Cardiac fibroblast (primary cell): ENCODE measurements at places on chromosomes 4 and X.
A peak's percentile ranks its signal among the peaks of the same experiment; 100 is the strongest.

- DNase-seq = peak; percentile 69
Observed at GRCh38 chr4:4995103-4995907, 24.0 kb downstream of the CYTL1 start.

GRCh38 chr4:189785257-189785656 is 155.4 kb upstream of the FRG1 start:
- no peak for DNase-seq

DNA sequence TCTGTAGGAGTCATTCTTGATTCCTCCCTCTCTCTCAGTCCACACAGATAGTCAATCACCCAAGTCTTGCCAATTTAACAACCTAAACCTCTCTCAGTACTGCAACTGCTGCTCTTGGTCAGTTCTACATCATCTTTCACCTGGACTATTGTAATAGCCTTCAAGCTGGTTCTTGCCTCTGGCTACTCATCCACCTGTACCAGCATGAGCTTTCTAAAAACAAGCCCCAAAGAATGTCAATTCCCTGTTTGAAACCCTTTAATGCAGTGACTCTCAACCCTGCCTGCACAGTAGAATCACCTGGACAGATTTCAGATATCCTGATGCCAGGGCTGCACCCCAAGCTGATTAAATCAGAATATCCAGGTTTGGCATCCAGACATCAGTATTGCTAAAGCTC is 48.3 kb downstream of the VGLL1 start:
- DNase-seq = no peak

DNA sequence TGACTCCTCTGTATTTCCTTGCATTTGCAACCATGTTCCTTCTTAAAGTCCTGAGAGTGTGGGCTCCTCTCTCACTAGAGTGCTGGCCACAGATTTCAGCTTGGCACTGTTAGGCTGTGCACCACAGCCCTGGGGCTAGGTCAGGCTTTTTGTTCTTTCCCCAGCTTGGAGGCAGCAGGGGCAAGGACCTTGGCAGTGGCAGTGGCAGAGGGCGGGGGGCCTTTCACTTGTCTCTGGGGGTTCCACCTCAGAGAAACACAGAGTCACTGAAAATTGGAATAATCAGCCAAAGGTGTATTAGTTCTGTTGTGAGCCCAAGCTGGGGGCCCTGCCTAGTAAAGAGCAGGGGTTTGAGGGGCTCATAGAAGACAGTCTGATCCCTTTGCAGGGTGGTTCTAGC is 142.8 kb upstream of the CT83 start:
- DNase-seq = no peak

- no peak for DNase-seq
Observed at GRCh38 chr4:25938366-25938765, 24.3 kb downstream of the SMIM20 start.

GRCh38 chr4:35993606-35994005 is 250.7 kb downstream of the ARAP2 start:
- DNase-seq = no peak

DNA sequence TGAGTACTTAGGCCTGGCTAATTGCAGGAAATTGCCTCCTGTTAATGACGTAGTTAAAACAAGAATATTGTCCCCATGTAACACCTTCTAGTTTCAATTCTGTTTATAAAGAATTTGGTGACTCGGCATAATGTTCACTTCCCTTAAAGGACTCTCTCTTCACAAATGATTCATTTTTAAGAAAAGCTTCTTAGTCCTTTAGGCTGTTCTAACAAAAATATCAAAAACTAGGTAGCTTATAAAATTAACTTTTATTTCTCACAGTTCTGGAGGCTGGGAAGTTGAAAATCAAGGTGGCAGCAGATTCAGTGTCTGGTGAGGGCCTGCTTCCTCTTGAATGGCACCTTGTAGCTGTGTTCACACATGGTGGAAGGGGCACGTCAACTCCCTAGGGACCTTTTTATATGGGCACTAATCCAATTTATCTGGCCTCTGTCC is 23.8 kb downstream of the COL25A1 start:
- DNase-seq = no peak

- DNase-seq = peak; percentile 58
Observed at GRCh38 chr4:78971326-78971725, 32.1 kb upstream of the PAQR3 start.

- DNase-seq = no peak
Observed at GRCh38 chr4:30294295-30294694, 425.9 kb upstream of the PCDH7 start.

DNA sequence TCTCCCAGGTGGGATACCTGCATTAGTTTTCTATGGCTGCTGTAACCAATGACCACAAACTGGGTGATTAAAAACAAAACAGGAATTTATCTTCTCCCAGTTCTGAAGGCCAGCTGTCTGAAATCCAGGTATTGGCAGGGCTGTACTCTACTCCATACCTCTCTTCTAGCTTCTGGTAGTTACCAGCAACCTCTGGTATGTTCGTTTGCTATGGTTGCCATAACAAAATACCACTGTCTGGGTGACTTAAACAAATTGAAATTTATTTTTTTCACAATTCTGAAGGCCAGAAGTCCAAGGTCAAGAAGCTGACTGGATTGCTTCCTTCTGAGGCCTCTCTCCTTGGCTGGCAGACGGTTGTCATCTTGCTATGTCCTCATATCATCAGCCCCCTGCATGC is 642.1 kb upstream of the TENM3 start:
- DNase-seq = peak; percentile 18

DNA sequence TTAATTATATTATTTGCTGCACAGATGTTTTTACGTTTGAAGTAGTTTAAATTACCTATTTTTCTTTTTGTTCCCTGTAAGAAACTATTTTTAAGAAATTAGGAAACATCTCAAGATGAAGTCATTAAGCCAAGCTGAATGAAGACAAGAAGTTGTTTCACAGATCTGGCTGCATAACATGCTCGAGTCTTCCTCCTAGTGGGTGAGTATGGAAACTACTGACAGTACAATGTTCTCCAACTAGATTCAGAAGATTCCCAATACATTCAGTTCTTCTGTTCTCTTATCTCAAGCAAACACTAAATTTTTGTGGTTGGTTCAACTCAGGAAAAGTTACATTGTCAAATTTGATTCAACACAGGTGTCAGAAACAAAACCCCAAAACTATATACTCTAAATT is 256.8 kb upstream of the VCX start:
- DNase-seq = peak; percentile 0

- no peak for DNase-seq
Observed at GRCh38 chrX:20313899-20314298, 47.2 kb upstream of the RPS6KA3 start.

- DNase-seq = peak; percentile 9
Observed at GRCh38 chrX:30468471-30468870, 109.1 kb downstream of the TASL start.

DNA sequence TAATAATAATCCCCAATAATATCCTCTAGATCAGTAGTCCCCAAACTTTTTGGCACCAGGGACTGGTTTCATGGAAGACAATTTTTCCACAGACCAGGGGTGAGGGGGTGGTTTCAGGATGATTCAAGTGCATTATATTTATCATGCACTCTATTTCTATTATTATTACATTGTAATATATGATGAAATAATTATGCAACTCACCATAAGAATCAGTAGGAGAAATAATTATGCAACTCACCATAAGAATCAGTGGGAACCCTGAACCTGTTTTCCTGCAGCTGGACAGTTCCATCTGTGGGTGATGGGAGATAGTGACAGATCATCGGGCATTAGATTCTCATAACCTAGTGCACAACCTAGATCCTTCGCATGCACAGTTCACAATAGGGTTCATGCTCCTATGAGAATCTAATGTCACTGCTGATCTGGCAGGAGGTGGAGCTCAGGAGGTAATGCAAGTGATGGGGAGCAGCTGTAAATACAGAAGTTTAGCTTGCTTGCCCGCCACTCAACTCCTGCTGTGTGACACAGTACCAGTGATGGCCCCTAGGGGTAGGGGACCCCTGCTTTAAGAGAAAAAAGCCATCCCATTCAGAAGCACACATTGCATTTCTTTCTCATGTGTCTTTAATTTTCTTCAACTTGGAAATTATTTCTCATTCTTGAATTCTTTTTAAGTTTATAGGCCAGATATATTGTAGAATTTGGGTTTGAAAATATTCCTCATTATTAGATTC is 16.0 kb upstream of the SH3RF1 start:
- no peak for DNase-seq

- DNase-seq = no peak
Observed at GRCh38 chr4:48635980-48636379, 144.1 kb downstream of the FRYL start.

DNA sequence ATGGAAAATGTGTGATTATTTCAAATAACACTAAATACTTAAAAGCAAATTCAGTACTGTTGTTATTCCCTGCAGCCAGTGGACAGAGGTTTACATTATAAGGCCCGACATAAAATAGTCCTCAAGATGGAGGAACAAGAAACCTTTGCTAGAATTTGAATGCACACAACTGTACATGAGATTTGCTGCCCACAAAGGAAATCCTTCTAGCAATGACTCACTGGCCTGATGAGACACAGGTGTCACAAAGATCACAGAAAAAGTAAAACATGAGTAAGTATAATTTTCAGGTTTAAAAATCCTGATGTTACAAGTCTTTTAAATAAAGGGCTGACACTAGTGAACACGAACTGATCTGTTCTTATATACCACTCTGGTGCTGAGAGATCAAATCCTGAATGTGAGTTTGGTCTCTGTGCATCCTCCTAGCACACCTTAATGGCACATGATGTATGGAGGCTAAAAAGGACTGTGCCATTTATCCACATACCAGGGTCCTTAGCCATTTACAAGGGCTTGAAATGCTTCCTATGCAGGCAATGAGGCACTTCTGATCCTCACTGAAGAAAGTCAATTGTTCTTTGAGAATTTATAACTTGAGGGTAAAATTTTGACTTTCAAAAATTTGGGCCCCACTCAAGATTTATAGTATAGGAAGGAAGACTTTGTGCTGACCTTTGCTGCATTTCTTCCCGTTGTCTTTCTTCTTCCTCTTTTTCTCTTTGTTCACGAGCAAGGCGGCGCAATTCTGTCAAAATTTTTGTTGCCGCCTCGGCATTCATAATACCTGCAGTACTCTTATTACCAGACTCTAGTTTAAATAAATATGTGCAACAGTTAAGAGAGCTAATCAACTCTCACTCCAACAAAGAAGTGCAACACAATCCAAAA is 23.0 kb downstream of the MAP7D3 start:
- no peak for DNase-seq

DNA sequence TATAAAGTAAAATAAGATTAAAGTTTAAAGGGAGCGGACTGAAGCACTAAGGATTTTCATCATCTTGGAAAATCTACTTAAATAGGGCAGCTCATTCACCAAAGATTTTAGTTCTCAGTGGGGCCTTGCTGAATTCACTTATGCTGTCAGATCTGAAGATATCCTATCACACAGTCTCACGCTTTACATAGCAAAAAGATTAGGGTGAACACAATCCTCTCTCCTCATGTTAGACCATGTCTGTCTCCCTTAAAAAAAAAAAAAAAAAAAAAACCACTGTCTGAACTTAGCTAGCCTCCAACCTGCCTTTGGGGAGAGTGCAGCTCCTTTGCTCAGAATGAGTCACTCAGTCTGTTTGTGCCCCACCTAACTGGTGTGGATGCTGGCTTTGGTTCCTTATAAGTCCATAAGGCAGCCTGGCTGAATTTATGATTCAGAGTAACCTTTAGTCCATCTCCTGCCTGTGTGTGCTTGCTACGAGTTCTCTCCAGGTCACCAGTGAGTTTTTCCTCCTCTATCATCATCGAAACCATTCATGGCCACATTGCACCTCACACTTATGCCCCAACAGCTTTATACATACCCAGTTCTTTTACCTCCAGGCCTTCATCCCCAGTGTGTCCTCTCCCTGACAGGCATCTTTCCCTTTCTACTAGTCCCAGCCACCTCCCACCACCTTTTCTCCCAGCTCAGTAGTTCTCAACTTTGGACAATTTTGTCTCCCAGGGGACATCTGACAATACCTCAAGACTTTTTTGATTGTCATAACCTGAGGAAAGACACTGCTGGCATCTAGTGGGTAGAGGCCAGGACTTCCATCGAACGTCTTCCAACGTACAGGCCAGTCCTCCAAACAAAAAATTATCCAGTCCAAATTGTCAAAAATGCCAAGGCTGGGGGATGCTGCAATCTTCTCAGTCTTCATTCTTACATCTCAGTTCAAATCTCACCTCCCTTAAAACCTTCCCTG is 220.7 kb upstream of the EMCN start:
- DNase-seq = peak; percentile 97

DNA sequence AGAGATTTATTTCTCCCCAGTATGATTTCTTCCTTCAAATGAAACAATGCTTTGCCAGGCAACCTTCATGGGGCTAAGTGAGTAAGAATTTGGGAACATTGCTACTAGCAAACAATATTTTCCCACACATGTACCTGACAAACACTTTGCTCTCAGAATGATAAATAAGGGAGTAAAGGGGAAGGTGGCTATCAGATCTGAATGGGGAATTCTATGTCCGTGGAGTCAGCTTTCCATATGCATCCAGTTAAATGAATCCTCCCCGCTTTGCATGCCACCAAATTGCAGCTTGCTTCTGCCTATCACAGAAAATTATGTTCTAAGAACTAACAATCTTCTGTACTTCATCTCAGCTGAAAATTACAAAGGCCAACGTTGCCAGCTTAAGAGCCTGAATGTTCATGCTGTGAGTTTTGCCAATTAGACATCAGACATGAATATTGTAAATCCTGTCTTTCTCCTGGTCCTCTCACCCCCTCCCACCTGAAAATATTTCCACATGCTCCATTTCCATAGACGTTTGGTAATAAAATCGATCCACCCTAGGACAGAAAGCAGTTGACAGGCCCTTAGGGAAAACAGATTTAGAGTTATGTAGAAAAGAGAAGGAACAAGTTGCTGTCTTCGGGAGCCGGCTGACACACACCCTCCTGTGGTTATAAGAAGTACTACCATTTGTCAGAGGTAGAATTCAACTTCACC is 6.3 kb downstream of the MEPE start:
- peak; percentile 65 for DNase-seq

GRCh38 chrX:132491191-132491590 is 2.4 kb upstream of the MBNL3 start:
- no peak for DNase-seq

DNA sequence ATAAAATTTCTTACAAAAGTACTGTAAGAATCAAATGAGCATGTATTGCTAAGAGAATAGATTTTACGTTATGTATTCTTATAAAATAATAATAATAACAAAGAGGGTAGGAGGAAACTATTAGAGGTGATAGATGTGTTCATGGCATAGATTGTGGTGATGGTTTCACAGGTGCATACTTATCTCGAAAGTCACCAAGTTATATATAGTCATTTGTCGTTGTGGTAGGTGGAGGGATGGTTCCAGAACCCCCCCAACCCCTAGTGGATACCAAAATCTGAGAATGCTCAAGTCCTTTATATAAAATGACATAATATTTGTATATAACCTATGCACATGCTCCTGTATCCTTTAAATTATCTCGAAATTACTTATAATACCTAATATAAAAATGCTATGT is 36.7 kb upstream of the H2AZ1 start:
- DNase-seq = no peak

GRCh38 chr4:2511645-2512131 is 24.8 kb upstream of the FAM193A start:
- DNase-seq = no peak

GRCh38 chrX:23570674-23571343 is 96.5 kb upstream of the PRDX4 start:
- no peak for DNase-seq
